ENCODE measurements at places on chromosomes 7 and 10. TPM values are rescaled to one million over a fixed set of nuclear protein-coding genes. Genes with fewer than 3 reads are reported as not detected.

DNA sequence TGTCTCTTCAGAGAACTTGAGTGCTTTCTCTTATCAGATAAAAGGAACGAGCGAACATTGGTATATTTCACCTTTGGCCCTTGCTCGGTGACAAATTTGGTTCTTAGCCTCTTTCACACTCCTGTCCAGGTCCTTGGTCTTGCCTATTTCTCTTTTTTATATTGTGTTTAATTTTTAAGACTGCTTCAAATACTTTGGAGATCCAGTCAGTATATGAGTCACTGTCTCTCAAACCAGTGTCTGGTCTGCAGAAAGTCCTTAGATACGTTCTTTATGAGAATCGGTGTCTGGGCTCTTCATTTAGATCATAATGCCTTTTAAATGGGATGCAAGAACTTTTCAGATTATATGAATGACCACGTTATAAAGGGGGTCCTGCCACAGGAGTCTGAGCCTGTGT, 55.0 kb downstream of the PIK3AP1 start:
- no peak overlapping the region for H3K4me3 ChIP-seq
- no peaks in the 10 kb centered on the region for H3K27me3 ChIP-seq
- peaks cover 6% of the 10 kb centered on the region for H3K4me1 ChIP-seq
- DNase-seq = no peak
- H3K27ac ChIP-seq = no peak overlapping the region

DNA sequence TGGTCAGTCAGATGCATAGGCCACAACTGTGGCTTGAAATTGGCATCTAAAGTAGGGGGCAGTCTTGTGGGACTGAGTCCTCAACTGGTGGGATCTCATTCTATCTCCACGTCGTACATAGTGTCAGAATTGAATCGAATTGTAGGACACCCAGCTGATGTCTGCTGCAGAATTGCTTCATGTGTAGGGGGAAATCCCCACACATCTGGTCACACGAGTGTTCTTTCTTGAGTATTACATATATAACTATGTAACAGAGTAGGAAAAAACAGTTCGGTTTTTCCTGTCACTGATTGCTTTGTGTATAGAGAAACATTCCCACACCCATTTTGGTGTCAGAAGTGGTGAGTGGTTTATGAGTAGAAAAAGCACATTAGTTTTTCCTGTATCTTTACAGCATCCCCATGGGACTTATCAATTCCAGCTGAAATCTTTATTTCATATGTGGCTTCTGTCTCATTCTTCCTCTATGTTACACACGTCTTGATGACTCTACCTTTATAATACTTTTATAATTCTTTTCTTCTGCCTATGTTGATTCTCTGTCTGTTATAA, 79.4 kb upstream of the PCGF5 start:
- H3K4me3 ChIP-seq = no peak overlapping the region
- DNase-seq = no peak
- no peaks in the 10 kb centered on the region for H3K4me1 ChIP-seq
- no peaks in the 10 kb centered on the region for H3K36me3 ChIP-seq

DNA sequence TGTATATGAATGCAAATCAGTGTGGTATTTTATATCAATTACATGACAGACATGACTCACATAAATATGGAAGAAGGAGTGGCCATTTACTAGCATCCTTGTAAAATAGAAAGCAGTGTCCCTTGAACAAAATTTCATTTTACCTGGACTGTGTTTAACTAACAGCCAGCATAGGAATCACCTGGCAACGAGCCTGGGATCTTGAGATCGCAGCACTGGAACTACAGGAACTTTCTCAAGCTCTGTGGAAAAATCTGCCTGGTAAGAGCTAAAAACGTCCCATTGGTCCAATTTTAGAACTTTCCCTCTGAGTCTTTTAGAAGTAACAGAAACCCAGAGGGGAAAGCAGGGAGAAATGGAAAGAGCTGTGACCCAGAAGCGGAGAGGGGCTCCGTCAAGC, 68.9 kb upstream of the AMPH start:
- no peak overlapping the region for H3K4me3 ChIP-seq
- no peak for DNase-seq
- H3K4me1 ChIP-seq = peaks cover 13% of the 10 kb centered on the region
- H3K27me3 ChIP-seq = no peaks in the 10 kb centered on the region
- H3K36me3 ChIP-seq = no peaks in the 10 kb centered on the region

- no peak for DNase-seq
- H3K4me1 ChIP-seq = peaks cover 5% of the 10 kb centered on the region
- no peak overlapping the region for H3K27ac ChIP-seq
Measured at GRCh38 chr7:66769833-66770512, 29.4 kb downstream of the RABGEF1 start.

- peak; percentile 78 for DNase-seq
- H3K4me1 ChIP-seq = peaks cover 31% of the 10 kb centered on the region
- no peak overlapping the region for H3K4me3 ChIP-seq
Measured at GRCh38 chr10:98472196-98472595, 25.5 kb upstream of the HPS1 start.

GRCh38 chr10:95832216-95833041, 75.3 kb upstream of the CC2D2B start:
- no peaks in the 10 kb centered on the region for H3K36me3 ChIP-seq
- no peak overlapping the region for H3K4me3 ChIP-seq
- no peak for DNase-seq
- H3K27me3 ChIP-seq = no peaks in the 10 kb centered on the region

DNA sequence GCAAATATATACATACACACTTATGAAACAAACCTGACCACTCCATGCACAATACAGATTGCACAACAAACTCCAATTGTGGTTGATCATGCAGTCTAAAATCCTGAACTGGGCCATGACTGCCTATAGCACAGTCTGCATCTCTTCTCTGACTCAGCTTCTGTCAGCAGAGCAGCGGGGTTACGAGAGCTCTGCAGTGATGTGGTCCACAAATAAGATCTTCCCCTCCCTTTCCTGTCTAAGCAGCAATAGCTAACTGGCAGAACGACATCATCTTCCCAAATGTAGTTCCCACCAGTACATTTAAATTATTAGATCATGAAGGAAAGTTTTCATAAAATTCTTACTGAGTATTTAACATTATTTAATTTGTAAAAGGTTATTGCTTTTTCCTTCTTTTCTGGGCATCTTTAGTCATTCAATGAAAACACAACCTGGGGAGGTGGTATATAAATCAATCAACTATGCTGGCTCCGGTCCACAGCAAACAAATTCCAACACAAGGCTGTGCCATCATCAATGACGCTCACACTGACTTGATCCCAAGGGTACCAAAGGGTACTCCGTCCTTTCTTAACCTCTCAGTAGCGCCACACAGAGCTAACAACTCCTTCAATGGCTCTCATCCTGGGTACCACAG, 17.1 kb downstream of the ARHGAP21 start:
- H3K4me3 ChIP-seq = no peak overlapping the region
- no peak for DNase-seq
- peaks cover 6% of the 10 kb centered on the region for H3K4me1 ChIP-seq

Gene COBL
- 6.3 TPM for total RNA-seq

GRCh38 chr10:100522107-100522801, 2.6 kb upstream of the SEC31B start:
- peaks cover 40% of the 10 kb centered on the region for H3K27me3 ChIP-seq
- H3K4me3 ChIP-seq = no peak overlapping the region
- no peak for DNase-seq
- H3K36me3 ChIP-seq = peaks cover 3% of the 10 kb centered on the region
- H3K27ac ChIP-seq = no peak overlapping the region

Gene TMEM236
- 0.06 TPM for total RNA-seq

- peak overlapping the region; percentile 68 for H3K4me3 ChIP-seq
- H3K27ac ChIP-seq = peak overlapping the region; percentile 76
- peaks cover 19% of the 10 kb centered on the region for H3K4me1 ChIP-seq
- no peaks in the 10 kb centered on the region for H3K27me3 ChIP-seq
Measured at GRCh38 chr10:110919971-110920881, 822 bp downstream of the SHOC2 start.

- H3K36me3 ChIP-seq = no peaks in the 10 kb centered on the region
- H3K27me3 ChIP-seq = no peaks in the 10 kb centered on the region
- H3K4me3 ChIP-seq = no peak overlapping the region
- no peak overlapping the region for H3K27ac ChIP-seq
- H3K4me1 ChIP-seq = no peaks in the 10 kb centered on the region
Measured at GRCh38 chr10:679556-679955, 9.9 kb downstream of the DIP2C start.

Gene R3HCC1L
- 21.7 TPM for total RNA-seq

Gene TSPAN12
- 17.3 TPM for total RNA-seq

DNA sequence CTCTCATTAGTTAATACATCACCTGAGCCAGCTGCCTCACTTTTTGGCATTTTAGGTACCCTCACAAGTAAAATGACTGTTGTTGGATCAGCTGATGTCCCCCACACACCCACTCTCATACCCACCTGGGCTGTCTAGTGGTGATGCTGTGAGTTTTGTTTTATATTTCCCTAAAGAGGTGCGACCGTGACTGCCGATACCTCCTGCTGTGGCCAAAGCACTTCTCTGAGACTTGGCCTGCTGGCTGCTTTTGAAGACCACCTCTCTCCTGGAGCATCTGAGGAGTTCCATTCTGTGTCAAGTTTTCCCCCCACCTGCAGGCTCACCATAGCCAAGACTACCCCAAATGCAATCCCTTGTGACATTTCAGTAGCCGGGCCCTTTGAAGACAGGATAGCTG, 6.4 kb upstream of the ACSL5 start:
- H3K4me3 ChIP-seq = no peak overlapping the region
- H3K36me3 ChIP-seq = no peaks in the 10 kb centered on the region
- no peak overlapping the region for H3K27ac ChIP-seq
- no peaks in the 10 kb centered on the region for H3K27me3 ChIP-seq

DNA sequence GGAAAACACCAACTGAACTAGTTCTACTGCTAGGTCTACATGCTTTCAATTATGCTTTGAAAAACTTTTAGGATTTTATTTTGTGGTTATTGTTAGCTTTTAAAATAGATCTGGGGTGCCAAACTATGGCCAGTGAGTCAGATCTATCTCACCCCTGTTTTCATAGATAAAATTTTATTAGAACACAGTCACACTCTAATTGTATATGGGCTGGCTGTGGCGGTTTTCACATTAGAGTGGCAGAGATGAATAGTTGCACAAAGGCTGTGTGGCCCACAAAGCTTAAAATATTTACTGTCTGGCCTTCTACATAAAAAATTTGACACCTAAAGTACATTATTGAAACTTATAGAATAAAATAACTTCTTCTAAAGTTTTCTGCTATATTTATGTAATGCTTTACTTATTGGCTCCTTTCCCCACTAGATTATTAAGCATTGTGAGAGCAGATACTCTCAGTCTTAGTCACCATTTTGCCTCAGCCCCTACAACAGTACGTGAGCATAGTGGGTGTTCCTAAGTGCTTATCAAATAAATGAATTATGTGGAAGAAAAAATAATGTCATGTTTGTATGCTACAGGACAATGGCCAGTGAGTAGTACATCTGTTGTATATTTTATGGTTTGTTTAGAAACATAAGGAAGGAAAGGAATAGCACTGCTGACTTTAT, 5.4 kb upstream of the SUV39H2 start:
- peaks cover 10% of the 10 kb centered on the region for H3K4me1 ChIP-seq
- no peak overlapping the region for H3K27ac ChIP-seq

DNA sequence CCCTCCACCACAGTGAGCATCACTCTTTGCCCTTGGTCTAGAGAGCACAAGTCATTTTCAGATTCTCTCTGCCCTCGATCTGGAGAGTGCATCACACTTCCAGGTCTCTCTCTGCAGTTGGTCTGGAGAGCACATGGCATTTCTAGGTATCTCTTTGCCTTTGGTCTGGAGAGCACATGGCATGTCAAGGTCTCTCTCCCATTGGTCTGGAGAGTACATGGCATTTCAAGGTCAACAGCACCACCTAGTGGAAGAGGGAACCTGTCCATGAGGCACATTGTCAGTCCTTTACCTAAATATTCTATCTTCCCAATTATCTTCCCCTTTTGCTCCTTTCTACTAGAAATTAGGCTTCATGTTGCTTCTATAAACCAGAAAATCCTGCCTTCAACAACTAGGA, 1139.4 kb downstream of the XPNPEP1 start:
- H3K27ac ChIP-seq = no peak overlapping the region
- DNase-seq = peak; percentile 56
- no peaks in the 10 kb centered on the region for H3K27me3 ChIP-seq

Gene HOXA1
- total RNA-seq = not detected

DNA sequence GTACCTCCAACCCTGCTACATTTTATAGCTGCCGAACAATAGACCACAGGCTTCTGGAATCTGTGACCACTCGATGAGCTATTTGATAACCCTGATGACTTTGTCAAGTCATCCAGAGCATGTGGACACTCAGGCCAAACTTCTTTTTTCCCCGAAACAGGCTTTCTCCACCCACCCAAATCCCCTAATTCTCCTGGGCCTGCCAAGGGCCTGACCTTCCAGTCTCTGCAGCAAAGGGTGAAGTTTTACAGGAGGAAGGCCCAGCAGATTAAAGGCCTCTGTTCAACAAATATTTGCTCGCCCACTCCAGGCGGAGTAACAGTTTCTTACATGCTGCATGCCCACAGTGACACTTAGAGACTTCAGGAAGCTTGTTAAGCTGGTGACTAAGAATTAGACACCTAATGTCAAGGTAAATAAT, 2.0 kb downstream of the JCAD start:
- no peaks in the 10 kb centered on the region for H3K36me3 ChIP-seq
- peak; percentile 5 for DNase-seq
- peaks cover 32% of the 10 kb centered on the region for H3K27me3 ChIP-seq
- no peak overlapping the region for H3K4me3 ChIP-seq

GRCh38 chr10:113397047-113397446, 155.8 kb upstream of the HABP2 start:
- no peak overlapping the region for H3K4me3 ChIP-seq
- H3K27ac ChIP-seq = no peak overlapping the region
- no peaks in the 10 kb centered on the region for H3K27me3 ChIP-seq

GRCh38 chr7:158133515-158134271, 453.9 kb downstream of the PTPRN2 start:
- H3K4me3 ChIP-seq = no peak overlapping the region
- no peak overlapping the region for H3K27ac ChIP-seq
- no peaks in the 10 kb centered on the region for H3K27me3 ChIP-seq
- peak; percentile 16 for DNase-seq

Gene ACHE
- 0.90 TPM for total RNA-seq

GRCh38 chr7:36002900-36003299, 150.2 kb upstream of the EEPD1 start:
- no peaks in the 10 kb centered on the region for H3K27me3 ChIP-seq
- no peak overlapping the region for H3K27ac ChIP-seq
- H3K4me1 ChIP-seq = peaks cover 5% of the 10 kb centered on the region
- H3K4me3 ChIP-seq = no peak overlapping the region
- DNase-seq = no peak
- H3K36me3 ChIP-seq = no peaks in the 10 kb centered on the region

Gene FGFR2
- total RNA-seq = 76.3 TPM

Gene TUBB8
- total RNA-seq = 1.9 TPM

DNA sequence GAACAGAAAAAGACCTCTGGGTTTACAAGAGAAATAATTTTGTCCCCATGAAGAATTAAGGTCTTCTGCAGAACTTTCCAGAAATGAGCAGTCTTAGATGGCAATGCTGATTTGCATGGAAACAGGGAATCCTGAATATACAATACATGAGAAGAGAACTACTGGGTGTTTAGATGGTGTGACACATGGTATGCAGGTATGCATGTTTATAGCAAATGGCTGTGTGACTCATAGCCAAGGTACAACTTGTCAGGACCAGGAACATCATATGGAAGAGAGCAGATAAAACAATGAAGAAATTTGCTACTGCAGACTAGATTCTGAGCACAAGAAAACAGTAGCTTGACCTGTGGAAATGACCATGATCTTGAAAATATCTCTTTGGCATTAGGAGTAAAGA, 907.8 kb downstream of the GATA3 start:
- H3K27ac ChIP-seq = no peak overlapping the region
- H3K4me1 ChIP-seq = no peaks in the 10 kb centered on the region
- no peak for DNase-seq
- H3K27me3 ChIP-seq = no peaks in the 10 kb centered on the region

Gene FGFBP3
- 27.6 TPM for total RNA-seq

GRCh38 chr7:36040679-36041078, 112.4 kb upstream of the EEPD1 start:
- no peaks in the 10 kb centered on the region for H3K27me3 ChIP-seq
- peaks cover 10% of the 10 kb centered on the region for H3K4me1 ChIP-seq
- DNase-seq = no peak
- no peaks in the 10 kb centered on the region for H3K36me3 ChIP-seq
- no peak overlapping the region for H3K4me3 ChIP-seq
